ENCODE measurements at places on chromosomes 16 and 17.

- DNase-seq, result no peak
Measured at GRCh38 chr16:64705443-64705842, 416.4 kb downstream of the CDH11 start.

DNA sequence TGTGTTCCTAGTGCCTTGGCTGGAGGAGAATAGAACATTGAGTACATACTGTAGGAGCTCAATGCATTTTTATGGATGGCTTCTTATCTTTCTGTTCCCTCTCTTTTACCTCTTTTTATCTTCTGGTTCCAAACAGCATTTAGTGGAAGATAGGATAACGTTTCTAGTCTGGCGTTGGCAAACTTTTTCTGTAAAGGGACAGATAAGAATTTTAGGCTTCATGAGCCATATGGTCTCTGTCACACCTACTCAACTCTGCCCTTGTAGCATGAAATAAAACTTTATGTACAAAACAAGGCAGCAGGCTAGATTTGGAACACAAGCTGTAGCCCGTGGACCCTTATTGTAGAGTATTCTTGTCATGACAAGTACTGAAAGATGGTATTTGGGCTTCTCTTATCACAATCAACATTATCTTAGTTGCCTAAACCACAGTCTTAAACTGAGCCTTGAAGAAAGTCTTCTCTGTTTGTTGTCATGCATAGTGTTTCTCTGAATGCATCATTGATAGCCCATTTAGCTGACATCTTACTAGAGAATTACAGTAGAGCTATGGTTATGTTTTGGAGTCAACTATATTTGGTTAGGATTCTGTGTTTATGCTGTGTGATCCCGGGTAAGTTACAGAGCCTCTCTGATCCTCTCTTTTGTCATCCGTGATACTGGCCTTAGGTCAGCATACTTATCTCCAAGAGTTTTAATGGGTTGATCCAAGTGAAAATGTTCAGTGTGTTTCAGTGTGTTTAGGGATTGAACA lies 80.2 kb downstream of the HS3ST4 start:
- DNase-seq, result no peak

DNA sequence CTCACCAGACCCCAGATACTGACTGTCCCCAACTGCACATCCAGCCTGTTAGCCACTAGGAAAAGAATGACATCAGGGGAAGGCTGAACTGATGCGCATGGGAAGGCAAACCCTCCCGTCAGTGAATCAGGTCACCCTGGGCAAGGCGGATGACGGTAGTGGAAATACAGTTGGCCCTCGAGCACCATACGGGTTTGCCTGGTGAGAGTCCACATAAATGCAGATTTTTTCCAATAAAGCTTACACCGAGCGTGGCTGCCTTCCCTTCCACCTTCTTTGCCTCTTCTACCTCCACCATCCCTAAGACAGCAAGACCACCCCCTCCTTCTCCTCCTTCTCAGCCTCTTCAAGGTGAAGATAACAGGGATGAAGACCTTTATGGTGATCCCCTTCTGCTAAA lies 236.1 kb upstream of the TNRC6C start:
- no peak for DNase-seq

GRCh38 chr17:77117415-77117814 lies 23.4 kb upstream of the SEC14L1 start:
- no peak for DNase-seq

GRCh38 chr16:21647562-21648164 lies 4.7 kb downstream of the IGSF6 start:
- no peak for DNase-seq
